ENCODE measurements at places on chromosomes 1 and 21.

DNA sequence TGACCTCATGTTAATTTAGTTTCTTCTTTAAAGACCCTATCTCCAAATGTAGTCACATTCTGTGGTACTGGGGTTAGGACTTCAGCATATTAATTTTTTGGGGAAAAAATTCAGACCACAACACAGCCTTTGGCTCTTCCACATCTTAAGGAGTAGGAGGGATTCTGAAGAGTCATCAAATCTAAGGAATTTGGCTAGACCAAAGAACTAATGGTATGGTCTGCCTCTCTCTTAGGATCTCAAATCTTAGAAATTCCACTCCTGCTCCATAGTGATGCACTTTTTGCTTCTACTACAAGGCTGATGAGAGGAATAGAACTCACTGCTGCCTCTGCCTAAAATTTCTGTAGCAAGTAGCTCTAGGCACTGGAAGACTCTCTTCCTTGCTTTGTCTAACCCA lies 80.5 kb downstream of the NGF start:
- no peak for DNase-seq

- DNase-seq = no peak
These were observed 5.6 kb downstream of the MAP3K21 start for GRCh38 chr1:233333086-233333485.

GRCh38 chr1:7365706-7366105 lies 405.4 kb upstream of the VAMP3 start:
- no peak for DNase-seq

DNA sequence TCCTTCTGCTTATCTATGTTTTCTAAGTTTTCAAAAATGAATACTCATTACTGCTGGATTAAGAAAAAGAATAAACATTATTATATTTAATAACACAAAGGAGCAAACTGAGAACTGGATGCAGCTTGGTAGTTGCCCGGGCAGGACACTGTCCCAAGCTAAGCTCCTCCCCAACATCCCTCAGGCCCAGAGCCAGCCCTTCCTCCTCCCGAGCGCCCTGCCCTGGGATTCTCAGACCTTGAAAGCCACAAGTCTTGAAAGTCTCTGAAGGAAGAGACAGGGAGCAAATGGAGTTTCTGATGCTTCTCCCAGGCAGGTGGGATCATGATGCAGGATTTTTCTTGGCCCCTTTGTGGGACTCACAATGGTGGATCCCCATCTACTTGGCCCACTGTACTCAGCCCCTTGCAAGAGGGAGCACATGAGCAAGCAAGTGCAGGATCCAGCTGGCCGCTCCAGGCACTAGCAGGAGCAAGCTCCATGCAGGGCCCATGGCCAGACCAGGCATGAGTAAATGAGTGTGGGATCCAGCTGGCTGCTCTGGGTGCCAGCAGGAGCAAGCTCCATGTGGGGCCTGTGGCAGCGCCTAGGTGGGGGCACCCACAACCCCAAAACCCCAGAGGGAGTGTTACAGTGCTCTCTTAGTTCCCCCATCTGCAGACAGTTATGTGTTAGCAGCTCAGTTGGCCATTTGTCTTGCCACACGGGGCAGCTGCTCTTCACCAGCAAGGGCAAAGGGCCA lies 32.1 kb upstream of the RAB4A start:
- DNase-seq = no peak
